ENCODE measurements at places on chromosomes 4 and X. TPM values are rescaled to one million over a fixed set of nuclear protein-coding genes. Genes with fewer than 3 reads are reported as not detected.

Gene VEGFC
- polyA plus RNA-seq: 18.1 TPM

Gene FAM9C
- 0.19 TPM for polyA plus RNA-seq

Gene PAGE2B
- not detected for polyA plus RNA-seq

Gene RNF4
- polyA plus RNA-seq: 70.9 TPM

Gene FGFBP2
- 0.22 TPM for polyA plus RNA-seq

Gene PRSS12
- polyA plus RNA-seq: 8.9 TPM

Gene FOXO4
- polyA plus RNA-seq: 25.6 TPM

Gene NAA10
- 79.4 TPM for polyA plus RNA-seq

GRCh38 chrX:2511326-2511725 is 10.6 kb upstream of the DHRSX start:
- no peak for DNase-seq

DNA sequence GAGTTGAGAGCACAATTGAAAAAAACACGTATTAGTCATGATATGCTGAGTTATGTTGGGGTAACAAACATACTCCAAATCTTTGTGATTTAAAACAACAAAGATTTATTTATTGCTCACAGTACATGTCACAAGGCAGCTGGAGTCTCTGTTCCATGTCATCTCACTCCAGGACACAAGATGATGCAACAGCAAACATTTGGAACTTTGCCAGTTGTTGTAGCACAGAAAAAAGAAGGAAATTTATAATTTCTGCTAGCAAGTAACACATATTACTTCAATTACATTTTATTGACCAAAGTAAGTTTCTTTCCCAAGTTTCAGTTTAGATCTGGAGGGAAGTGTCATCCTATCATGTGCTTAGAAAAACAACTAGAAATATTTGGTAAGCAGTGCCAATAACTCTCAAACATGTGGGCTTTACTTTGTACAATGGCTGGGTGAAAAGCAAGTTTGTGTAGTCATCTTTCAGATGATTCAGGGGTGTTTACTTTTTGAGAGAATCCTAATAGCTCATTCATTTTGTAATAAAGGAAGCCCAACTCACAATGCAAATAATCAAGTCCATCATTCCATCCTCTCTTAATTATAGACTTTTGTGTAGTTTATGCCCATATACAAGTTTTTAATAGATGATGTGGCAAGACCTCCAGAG is 452.3 kb downstream of the ZIC3 start:
- no peak for DNase-seq

DNA sequence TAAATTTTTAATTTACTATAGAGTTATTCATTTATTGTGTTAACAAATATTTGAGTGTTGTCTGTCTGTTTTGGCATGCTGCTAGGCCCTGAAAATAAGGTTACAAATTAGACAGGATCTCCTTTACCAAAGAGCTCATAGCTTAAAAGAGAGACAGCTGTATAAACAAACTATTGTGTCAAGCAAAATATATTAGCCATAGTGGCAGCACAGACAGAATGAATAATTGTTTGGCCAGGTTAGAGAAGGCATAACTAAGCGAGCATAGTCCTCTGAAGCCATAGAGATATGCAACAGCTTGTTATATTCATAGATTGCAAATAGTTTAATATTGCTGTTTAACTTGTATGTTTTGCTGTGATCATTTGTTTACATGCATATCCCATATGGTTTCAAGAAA is 66.7 kb upstream of the NDUFC1 start:
- no peak for DNase-seq

DNA sequence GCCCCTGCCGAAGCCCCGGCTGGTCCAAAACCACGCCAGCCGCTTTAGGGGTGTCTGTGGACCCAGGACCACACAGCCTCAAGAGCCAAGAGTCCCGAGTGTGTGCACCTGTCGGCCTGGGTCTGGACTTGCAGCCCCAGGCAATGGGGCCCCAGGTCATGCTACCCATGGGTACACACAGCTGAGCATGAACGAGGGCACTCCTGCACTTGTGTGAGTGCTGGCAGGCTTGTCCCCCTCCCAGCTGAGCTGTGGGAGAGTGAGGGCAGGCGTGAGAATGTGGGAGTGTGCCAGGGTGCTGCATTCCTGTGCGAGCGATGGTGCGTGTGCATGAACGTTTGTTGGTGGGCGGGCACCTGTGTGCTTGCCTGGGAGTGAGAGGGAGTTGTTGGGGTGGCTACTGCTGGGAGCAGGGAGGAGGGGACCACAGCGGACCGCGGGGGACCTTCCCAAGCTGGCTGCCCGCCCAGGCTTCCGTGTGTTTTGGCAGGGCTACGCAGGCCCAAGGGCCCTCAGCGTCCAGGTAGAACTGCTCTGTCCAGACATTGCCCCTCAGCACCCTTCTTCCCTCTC is 30.8 kb downstream of the BLOC1S4 start:
- peak; percentile 84 for DNase-seq

DNA sequence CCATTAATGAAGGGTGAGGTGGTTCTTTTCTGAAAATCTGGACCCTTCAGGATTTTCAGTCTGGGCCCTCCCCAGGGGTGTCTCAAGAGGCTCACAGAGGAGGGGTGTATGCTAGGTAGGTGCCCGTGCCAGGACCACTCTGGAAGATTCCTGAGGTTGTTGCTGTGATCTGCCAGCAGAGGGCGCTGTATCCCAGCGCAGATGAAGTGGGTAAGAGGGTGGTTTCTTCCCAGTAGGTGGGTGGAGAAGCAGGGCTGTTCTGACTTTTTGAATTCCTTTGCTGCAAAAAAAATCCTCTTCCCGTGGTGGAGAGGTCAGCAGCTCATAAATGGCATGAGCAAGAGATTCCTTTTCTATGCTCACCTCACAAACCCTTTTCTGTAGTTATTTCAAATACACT is 51.1 kb downstream of the SCML1 start:
- peak; percentile 22 for DNase-seq

GRCh38 chr4:124907881-124908280 is 195.3 kb upstream of the ANKRD50 start:
- DNase-seq: no peak

DNA sequence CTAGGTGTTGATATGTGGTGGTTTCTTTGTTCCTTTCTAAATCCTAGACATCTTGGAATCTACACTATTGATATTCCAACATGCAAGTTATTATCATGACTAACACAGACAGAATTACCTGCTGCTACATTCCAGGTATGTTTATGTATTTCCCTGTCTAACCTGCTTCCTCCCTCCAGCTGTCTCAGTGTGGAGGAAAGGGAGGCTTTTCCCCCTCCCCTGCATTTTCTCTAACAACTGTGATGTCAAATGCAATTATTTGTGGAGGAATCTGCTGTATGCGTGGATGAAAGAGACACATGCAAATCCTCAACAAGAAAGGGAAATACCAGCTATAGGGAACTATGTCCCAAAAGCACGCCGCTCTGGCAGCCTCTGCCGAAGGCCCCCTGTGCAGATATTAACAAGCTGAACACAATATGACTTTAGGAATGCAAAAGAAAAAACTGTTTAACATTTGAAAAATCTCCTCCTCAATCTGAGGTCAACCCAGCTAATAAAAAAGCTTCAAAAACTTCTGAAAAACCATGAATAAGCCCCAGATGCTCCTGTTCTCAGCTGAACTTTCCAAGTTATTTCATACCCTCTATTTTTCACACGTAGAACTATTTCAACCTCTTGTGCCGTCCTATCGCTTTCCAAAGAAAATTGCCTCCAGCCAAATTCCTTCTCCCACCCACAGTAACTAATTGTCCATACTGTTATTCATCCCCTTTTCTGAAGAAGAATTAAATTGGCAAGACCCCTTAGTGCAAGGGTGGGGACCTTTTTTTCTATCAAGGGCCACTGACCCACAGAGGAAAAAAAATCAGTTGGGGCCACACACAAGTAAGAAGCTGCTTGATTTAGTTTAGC is 225.1 kb upstream of the GPC4 start:
- peak; percentile 14 for DNase-seq

DNA sequence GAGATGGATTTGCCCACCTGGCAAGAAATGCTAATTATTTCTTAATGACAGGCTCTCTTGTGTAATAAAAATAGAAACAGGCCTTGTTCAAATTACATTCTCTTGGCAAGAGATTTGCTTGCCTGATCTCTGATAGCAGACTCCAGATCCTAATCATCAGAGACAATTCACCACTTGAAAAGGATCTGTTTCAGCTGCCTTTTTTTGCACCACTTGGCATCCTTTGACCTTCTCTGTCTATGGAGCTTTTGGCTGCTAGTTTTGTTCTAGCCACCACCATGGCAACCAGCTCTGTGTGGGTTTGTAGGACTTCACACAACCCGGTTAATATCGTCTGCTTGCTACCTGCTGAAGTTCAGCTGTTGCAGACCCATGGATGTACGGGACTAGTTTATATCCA is 241.1 kb upstream of the TLL1 start:
- DNase-seq: no peak

- DNase-seq: no peak
These were observed 115.8 kb downstream of the CORIN start for GRCh38 chr4:47721892-47722575.

DNA sequence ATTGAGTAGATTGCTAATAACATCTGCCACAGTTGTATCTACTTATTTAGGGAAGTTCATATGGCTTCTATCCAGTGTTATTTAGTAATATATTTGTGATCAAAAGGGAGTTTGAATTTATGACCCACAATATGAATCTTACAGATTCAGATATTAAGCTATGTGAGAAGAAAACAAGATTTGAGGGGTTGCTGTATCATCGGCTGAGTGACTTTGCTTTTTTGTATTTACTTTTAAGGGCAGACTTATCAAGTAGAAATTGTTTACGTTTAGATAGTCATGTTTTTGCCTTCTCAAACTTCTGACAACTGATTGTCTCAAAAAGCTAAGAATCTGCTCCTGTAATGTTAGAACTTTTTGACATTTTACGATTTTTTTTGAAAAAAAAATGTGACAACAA is 17.2 kb upstream of the DCK start:
- DNase-seq: no peak

Data from renal pelvis (tissue), 12 donors.